ENCODE measurements at places on chromosomes 5 and 9. TPM values are rescaled to one million over a fixed set of nuclear protein-coding genes. Genes with fewer than 3 reads are reported as not detected.

Gene FLT4
- 533 TPM for total RNA-seq

Gene ADGRD2
- total RNA-seq: not detected

Gene WDR31
- 0.54 TPM for total RNA-seq

Gene ARRDC3
- total RNA-seq: 141 TPM

Gene PRRX2
- 0.17 TPM for total RNA-seq

Gene C5orf24
- total RNA-seq: 52.7 TPM

Gene GPR21
- 0.65 TPM for total RNA-seq

Gene FAT2
- total RNA-seq: not detected

Gene AGTPBP1
- total RNA-seq: 28.3 TPM

Gene CDH18
- not detected for total RNA-seq

Gene COQ4
- total RNA-seq: 21.0 TPM

Gene GRXCR2
- total RNA-seq: not detected

Gene PPIP5K2
- 52.2 TPM for total RNA-seq

Gene CCNI2
- 0.11 TPM for total RNA-seq

Gene FOXD4L5
- total RNA-seq: 0.09 TPM

Measured in dermis lymphatic vessel endothelial cell (primary cell).